Right forelimb (tissue), 1 donor: ENCODE measurements at places on chromosomes 6 and 20.

- no peak for DNase-seq
Measured at GRCh38 chr6:139960671-139961070, 586.2 kb upstream of the CITED2 start.

- peak; percentile 83 for DNase-seq
Measured at GRCh38 chr6:150600301-150601017, 774 bp downstream of the PLEKHG1 start.

DNA sequence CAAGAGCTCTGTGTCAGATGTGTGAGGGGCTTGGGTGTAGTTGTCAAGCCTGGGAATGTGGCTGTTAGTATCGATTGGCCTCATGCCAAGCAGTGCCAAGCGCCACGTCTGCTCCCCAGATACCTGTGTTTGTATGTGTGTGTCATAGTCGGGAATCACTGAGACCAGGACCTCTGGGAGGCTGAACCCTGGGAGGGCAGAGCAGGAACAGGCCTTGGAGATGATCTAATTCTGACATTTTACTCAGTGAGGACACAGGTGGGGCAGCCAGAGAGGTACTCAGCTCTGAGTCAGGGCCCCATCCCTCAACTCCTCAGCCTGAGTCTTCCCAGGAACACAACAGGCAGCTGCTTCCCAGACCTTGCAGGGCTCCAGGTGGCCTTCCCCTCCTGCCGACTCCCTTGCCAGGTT, 51.2 kb upstream of the FANCE start:
- no peak for DNase-seq

GRCh38 chr6:35084041-35084491, 57.1 kb downstream of the TCP11 start:
- DNase-seq: no peak

- no peak for DNase-seq
Measured at GRCh38 chr6:54299542-54300269, 8.5 kb upstream of the TINAG start.

- no peak for DNase-seq
Measured at GRCh38 chr6:37570482-37571133, 70.9 kb upstream of the CCDC167 start.

GRCh38 chr6:136947037-136947436, 24.9 kb downstream of the SLC35D3 start:
- no peak for DNase-seq

DNA sequence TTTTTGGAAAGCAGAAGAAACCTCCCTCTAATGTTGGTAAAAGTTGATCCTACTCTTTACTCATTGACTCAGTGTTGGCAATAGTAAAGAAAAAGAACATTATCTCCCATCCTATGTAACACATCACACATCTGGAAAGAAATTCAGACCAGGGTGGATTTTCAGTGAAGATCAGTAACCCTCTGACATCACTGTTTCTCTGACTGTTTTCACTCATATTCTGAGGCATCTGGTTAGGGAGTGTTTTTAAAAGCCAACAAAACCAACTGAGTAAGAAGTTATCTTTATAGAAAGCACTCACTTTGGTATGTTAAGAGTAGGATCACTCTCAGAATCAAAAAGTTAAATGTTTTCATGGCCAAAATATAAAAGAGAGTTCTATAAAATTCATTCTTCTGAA, 143.6 kb downstream of the DST start:
- no peak for DNase-seq

DNA sequence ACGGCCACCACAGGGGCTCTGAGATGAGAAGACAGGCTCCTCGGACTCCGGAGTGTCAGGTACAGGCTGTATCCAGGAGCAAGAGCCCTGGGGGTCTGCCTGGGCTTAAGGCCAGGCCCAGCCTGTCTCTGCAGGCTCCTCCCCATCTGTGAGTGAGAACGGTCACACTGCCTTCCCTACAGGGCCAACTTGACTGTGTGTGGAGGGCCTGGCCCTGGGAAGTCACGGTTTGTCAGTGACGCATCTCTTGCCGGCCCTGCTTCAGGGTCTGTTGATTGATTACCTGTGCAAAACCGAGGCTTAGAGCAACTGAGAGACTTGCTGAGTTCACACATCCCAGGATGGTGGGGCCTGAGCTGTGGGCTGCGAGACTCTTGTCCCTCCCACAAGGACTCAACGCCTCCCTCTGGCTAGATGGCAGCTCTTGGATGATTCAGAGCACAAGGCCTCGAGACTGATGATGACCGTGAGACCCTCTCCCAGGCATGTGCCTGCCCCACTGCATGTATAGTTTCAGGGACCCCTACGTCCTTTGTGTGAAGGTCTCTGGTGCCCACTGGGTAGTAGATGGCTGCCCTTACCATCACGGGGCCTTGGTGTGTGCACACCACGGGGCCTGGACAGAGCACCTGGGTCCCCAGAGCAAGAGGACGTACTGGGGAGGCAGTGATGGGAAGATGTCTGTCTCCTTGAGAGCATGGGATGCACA, 5.9 kb downstream of the RBM38 start:
- no peak for DNase-seq
